ENCODE measurements at places on chromosomes 13 and 19.

- no peak for DNase-seq
Observed at GRCh38 chr13:47039106-47039505, 142.3 kb upstream of the HTR2A start.

- DNase-seq = no peak
Observed at GRCh38 chr19:16548956-16549355, 6.7 kb upstream of the CHERP start.

DNA sequence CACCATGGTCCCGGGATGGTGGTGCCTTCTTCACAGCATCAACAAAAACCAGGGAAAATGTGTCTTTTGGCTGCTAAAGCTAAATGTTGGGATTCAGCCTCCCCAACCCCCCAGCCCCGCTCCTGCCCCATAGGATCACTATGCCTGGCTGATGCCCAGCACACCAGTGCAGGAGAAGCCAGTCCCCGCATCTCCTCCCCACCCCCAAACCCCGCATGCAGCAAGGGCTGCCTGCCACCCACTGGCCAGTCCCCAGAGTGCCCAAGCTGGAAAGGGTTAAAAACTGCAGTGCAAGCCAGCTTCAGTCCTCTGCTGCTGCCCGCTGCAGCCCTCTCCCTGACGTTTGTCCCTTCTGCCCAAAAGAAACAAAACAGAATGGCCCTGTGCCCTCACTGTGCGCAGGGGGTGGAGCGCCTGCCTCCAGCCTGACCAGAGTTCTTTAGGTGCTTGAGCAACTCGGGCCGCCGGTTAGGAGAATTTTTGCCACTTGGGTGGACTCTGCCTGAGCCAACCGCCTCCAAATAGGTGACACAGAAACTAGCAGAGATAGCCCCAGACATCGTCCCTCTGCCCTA lies 3.7 kb downstream of the CALM3 start:
- DNase-seq = no peak

- no peak for DNase-seq
Observed at GRCh38 chr19:29384656-29385055, 141.1 kb upstream of the VSTM2B start.

DNA sequence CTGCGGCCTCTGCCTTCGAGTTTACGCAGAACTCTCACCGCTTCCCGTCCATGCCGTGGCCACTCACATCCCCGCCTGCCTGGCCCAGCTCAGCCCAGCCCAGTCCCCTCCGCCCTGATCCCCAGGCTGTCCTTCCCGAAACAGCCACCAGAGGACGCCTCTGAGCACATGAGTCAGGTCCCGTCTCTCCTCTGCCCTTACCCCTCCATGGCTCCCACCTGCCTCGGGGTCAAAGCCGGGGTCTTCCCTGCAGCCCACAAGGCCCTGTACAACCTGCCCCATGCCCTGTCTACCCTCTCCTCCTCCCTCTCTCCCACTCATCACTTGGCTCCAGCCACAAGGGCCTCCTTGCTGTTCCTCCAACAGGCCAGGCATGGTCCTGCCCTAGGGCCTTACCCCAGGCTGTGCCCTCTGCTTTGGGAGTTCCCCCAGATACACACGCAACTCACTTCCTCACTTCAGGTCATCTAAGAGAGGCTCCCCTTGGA lies 8.1 kb upstream of the SEMA6B start:
- peak; percentile 56 for DNase-seq
